Posterior cingulate gyrus (tissue), 11 donors: ENCODE measurements at places on chromosomes 3 and 15.
A peak's percentile ranks its signal among the peaks of the same experiment; 100 is the strongest.

GRCh38 chr3:8724108-8724752, 9.4 kb upstream of the CAV3 start:
- no peak for DNase-seq

DNA sequence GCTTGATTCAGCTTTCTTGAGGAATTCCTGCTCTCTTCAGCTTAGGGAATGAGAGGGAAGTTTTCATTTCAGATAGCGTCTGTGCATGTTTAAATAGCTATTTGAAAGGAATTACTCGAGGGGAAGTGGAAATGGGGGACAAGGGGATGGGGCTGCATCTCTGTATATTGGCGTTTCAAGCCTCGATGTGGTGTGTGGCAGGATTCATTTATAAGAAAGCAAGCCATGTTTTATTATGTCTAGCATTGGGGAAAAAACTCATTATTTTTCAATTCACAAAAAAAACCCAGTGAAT, 1.0 kb downstream of the ATP2C1 start:
- DNase-seq: peak; percentile 47

DNA sequence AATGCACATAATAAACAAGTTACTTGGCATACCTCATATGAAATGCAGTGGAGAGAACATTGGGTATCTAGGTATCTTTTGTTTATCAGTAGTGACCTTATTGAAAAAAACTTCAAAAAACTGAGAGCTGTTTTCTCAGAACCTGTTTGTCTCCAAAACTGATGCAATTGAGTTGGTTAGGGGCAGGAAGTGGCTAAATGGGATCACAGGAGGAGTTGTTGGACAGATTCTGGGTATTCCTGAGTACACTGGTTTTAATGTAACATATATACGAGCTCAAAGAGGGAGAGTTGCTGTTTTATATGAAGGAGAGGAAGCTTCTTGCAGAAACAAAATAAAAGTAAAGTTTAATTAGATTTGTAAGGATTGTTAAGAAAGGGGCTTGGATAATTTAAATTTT, 159.5 kb downstream of the C3orf70 start:
- DNase-seq: no peak

- no peak for DNase-seq
Measured at GRCh38 chr3:75101329-75102147, 487.1 kb upstream of the CNTN3 start.

DNA sequence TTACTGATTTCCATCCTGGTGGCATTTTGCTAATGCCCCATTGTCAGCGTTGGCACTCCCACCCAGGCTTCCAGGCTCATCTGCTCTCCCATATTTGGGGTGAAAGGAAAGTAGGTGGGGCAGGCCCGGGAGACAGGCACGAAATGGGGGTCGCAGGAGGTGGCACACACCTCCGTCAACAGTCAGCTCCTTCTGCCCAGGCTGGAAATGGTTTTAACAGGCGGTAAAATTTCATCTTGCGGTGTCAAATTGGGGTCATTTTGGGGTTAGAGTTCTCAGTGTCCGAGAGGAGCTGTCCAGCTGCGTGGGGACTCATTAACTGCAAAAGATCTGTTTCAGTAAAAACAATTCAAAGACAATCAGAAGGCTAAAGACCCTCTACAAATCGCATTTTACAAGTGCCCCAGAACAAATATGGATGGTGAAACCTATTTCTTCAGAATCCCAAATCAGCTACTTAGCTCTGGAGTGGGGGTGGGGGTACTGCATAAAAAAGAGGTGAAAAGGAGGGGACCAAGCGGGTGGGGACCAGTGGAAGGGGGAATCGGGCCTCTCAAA, 4.2 kb upstream of the MEIS2 start:
- no peak for DNase-seq

DNA sequence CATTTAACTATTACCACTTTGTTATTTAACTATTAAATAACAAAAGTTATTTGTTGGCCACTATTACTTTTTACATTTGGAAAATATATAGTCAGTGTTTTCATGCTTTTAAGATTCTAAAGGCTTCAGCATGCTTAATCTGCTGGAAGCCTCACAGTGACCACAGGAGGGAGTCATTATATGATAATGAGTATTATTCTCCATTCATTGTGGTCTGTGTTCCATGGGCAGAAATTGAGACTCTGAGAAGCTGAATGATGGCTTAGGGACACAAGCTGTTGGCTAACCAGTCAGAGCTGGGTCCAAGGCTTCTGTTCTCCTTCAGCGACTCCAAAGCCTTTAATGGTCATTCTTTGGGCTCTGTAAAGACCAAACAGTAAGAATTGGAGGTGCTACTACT, 64.7 kb downstream of the BFSP2 start:
- DNase-seq: no peak

- DNase-seq: no peak
Measured at GRCh38 chr3:121654493-121655385, 6.0 kb downstream of the HCLS1 start.

GRCh38 chr15:100043068-100043641, 298.6 kb downstream of the ADAMTS17 start:
- DNase-seq: no peak

- peak; percentile 67 for DNase-seq
Measured at GRCh38 chr15:38414357-38414756, 39.6 kb upstream of the FAM98B start.

DNA sequence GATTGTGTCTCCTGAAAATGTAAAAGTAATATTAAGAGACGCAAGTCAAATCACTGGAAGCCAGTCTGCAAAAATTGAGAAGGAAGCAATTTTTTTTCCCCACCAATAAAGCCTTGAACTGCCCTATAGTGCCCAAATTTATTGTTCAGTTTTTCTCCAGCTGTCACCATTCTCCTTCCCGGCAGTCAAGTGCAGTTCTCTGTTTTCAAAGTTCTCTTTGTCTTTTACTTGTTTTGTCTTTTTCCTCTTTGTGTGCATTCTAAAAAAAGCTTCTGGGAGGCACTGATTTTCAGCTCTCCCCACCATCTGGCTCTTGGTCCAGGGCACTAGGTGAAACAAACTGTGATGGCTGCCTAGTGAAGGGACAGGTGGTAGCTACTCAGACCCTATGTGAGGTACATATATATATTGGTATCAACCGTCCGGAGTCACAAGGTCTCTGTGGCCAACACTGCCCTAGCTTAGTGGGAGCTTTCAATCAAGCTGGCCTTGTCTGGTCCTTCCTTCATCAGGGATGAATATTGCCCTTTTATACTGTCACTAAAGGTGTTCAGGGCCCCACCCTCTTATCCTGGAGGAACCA, 6.1 kb upstream of the CLRN1 start:
- DNase-seq: no peak

DNA sequence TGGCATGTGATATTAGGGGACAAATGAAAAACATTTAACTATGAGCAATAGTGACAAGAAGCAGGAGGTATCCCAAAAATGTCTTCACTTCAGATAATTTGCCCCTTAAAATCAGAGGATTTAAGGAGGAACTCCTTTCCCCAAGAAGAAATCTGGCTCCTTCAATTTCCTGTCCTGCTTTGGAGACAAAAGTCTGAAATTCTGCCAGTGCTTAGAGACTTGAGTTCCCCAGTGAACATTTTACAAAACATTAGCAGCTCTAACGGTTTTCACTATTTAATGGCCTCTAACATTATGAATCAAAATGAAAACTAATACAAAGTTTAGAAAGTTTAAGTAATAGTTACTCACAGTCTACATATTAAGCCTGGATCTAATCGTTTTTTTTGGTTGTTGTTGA, 40.3 kb upstream of the ZNF385D start:
- no peak for DNase-seq

DNA sequence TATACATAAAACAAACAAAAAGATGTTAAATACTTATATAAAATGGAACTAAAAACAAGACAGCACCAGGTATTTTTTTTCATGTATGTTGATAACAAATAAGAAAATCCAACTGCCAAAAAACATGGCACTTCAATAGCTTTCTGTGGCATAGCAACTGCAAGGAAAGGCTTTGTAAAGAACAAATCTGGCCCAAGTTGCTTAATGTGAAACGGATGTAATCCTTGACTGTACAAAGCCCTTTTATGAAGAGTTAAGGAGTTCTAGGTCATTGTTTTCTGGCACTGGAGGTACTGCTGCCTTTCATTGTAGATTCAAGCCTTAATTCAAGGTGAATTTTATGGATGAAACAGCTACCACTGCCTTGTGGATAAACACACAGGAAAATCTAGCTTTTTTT, 68.8 kb upstream of the SLC12A8 start:
- no peak for DNase-seq

- DNase-seq: no peak
Measured at GRCh38 chr15:58536414-58536813, 104.6 kb downstream of the LIPC start.

GRCh38 chr15:39127151-39127790, 453.6 kb upstream of the THBS1 start:
- no peak for DNase-seq

- no peak for DNase-seq
Measured at GRCh38 chr15:25947323-25948314, 84.5 kb upstream of the ATP10A start.

DNA sequence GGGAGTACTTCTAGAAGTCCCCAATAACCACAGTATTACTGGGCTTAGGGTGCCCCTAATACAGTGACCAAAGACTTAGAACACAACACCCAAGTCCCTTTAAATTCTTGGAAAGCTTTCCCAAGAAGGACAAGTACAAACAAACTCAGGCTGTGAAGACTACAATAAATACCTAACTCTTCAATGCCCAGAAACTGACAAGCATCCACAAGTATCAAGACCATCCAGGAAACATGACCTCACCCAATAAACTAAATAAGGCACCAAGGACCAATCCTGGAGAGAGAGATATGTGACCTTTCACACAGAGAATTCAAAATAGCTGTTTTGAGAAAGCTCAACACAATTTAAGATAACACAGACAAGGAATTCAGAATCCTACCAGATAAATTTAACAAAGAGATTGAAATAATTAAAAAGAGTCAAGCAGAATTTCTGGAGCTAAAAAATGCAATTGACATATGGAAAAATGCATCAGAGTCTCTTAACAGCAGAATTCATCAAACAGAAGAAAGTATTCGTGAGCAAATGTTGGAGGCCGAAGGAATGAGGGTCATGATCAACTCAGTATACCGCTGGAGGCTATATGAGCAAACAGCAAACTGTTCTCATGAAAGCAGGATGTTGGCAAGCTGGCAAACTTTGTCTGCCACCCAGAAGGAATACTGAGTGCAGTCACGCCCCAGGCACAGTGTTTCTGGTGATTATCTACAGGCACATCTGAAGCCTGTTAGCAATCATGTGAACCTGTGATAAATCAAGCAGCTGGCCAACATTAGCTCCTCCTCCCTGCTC, 87.0 kb upstream of the NECTIN3 start:
- DNase-seq: no peak

GRCh38 chr3:111733154-111733553, 125.9 kb upstream of the PHLDB2 start:
- no peak for DNase-seq
